ENCODE measurements at places on chromosomes 16 and 17.

GRCh38 chr16:2152695-2153506, 2.7 kb upstream of the TRAF7 start:
- peak; percentile 51 for DNase-seq

DNA sequence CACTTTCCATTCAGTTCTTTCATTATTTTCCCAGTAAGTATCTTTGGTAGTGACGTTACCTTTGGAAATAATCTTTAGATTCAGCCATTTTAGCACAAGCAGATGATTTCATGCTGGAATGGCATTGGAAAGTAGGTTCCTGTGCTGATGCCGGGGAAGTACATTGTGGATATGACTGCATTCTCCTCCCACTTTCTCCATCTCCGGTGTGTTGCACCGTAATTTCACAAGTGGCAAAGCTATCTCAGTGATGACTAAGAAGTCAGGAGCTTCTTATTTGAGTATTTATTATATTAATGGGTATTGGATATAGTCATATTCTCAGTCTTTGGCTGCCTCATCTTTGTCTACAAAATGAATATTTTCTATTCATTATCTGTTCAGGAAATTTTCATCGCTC, 69.8 kb downstream of the MRTFB start:
- no peak for DNase-seq

GRCh38 chr17:49691086-49691676, 13.3 kb upstream of the SPOP start:
- no peak for DNase-seq

DNA sequence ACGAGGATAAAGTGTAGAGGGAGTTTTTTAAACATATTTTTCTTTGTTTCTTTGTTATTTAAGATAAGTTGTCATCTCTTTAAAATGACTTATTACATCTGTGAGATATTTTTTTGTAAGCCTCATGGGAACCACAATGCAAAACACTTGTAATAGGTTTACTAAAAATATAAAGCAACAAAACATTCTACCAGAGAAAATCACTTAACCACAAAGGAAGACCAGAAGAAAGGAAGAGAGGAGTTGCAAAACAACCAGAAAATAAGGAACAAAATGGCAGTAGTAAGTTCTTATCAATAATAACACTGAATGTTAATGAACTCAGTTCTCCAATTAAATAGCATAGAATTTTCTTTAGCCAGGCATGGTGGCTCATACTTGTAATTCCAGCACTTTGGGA, 22.9 kb downstream of the DHRS7B start:
- no peak for DNase-seq

GRCh38 chr16:51569203-51569931, 418.3 kb upstream of the SALL1 start:
- DNase-seq = no peak

GRCh38 chr16:51132490-51133115, 18.5 kb downstream of the SALL1 start:
- DNase-seq = no peak

GRCh38 chr16:51592535-51593300, 441.6 kb upstream of the SALL1 start:
- no peak for DNase-seq

DNA sequence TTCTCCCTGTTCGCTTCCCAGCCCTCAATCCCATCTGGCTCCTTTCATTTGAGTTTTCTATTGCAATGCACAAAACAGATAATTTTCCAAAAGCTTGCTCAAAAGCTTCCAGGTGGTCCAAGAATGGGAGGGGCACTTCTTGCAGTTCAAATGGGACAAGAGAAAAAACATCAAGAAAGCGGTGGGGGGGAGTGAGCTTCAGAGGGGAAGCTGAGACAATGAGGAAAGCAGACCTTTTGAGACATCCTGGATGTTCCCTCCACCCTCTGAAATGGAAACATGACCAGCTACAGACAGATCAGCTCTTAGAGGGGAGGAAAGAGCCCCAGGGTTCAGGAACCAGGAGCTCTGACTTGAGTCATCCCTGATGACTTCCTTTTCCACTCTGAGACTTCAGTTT, 368.2 kb downstream of the SLC39A11 start:
- no peak for DNase-seq

GRCh38 chr16:31528523-31529107, 915 bp downstream of the AHSP start:
- DNase-seq = no peak

GRCh38 chr16:51111759-51112158, 39.3 kb downstream of the SALL1 start:
- DNase-seq = no peak

GRCh38 chr17:55664287-55664686, 58.4 kb downstream of the TMEM100 start:
- no peak for DNase-seq

- no peak for DNase-seq
Measured at GRCh38 chr17:18353541-18353940, 9.8 kb downstream of the SHMT1 start.

DNA sequence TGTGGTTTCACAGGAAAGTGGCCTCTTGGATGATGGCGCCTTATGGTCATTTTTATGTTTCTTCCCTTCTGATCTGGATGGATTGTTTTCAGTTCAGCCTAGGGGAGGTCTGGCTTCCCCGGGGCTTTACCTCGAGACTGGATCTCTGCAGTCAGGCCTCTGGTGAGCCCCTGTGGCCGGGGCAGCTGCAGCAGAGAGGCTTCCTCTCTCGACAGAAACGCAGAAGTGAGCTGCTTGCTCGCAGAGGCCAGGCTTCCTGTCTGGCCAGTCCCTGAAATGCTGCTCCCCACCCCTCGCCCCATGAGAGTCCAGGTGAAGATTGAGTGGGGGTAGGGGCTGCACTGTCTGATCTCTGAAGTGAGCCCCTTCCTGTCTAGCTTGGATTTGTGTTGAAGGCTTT, 44.0 kb downstream of the PLCG2 start:
- DNase-seq = no peak

DNA sequence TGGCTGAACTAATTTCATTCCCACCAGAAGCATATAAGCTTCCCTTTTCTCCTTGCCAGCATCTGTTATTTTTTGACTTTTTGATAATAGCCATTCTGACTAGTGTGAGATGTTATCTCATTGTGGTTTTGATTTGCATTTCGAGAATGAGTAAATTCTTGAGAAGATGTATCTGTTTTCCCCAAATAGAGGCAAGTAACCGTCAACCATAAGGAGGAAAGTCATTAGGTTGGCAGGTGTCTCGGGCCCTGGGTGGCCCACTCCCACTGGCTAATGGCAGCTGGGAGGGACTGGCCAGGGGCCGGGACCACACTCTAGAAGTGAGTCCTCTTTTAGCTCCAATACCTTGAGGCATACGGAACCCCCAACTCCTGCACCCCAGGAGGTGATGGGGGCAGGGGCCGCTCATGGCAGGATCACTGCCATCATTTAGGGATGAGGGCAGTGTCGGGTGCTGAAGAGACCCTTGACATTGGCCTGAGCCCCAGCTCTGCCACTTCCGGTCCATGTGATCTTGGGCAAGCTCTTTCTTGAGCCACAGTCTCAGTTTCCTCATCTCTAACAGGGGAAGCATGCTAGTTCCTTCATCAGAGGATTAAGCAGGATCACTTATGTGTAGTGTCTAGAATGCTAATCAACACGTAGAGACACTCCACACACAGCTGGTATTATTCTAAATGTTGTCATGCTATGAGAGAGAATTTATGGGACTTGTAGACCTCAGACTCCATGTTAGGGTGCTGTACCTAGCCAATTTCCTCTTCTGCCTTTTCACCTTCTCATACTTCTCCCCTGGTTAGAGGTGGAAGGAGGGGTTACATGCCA, 44.3 kb downstream of the RGS9 start:
- DNase-seq = no peak

- DNase-seq = no peak
Measured at GRCh38 chr17:80588702-80589383, 44.2 kb downstream of the RPTOR start.

DNA sequence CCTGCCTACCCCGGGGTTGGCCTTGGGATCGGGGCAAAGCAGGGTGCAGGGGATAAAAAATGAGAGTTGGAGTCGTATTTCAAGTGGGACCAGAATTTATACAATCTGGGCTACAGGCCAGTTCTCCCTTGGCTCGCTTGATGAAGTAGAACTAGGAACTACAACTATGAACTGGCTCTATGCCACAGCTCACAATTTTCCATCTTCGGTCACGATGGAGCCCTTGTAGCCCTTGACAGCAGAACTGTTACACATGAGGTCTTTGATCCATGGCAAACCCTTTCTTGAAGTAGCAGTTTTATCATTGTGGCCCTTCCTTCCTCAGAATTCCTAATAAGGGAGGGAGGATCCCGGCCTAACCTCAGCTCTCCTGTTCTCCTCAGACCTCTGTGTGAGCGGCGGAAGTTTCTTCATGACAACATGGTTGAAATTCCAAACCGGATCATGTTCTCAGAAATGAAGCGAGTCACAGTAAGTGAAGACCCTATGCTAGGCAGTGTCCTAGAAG, 17.1 kb downstream of the LIG3 start:
- DNase-seq = no peak

DNA sequence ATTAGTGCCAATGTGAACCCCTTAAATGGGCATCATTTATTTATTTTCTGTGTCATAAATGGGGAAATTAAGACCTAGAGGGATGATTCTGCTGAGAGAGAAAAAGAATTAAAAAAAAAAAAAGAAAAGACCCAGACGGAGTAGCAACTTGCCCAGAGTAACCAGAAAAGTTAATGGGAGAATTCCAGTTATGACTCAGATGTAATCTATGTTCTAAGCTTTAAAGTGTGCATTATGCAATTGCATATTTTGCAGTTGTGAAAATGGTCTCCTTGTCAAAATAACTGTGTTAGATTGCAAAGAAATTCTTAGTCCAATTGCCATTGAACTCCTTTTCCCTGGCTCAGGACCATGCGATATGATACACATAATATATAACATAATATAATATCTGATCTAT, 38.6 kb upstream of the TBX2 start:
- no peak for DNase-seq

- DNase-seq = no peak
Measured at GRCh38 chr17:61395983-61396585, 3.6 kb upstream of the TBX2 start.

GRCh38 chr17:65402513-65403496, 158.6 kb downstream of the AXIN2 start:
- DNase-seq = no peak

- DNase-seq = no peak
Measured at GRCh38 chr16:3607634-3608033, 3.8 kb downstream of the SLX4 start.

- DNase-seq = no peak
Measured at GRCh38 chr16:67256701-67257230, 8.0 kb downstream of the SLC9A5 start.

GRCh38 chr17:979212-979538, 401 bp downstream of the NXN start:
- DNase-seq = no peak

- no peak for DNase-seq
Measured at GRCh38 chr16:24203675-24204074, 52.5 kb upstream of the CACNG3 start.

GRCh38 chr16:85046931-85047866, 19.6 kb downstream of the KIAA0513 start:
- DNase-seq = no peak

DNA sequence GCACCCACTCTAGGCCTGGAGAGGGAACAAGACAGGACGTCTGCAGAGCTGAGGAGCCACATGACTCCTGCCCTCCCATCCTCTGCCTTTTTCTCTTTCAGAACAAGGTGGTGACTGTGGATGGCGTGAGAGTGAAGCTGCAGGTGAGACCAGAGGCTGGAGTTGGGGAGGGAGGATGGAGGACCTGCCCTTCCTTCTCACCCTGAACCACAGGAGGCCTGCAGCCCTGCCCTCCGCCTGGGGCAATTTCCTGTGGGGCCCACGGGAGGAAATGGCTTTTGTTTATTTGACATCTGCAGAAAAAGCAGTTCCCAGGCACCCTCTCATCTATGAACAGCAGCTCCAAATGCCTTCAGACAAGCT, 5.1 kb downstream of the RAB37 start:
- no peak for DNase-seq

DNA sequence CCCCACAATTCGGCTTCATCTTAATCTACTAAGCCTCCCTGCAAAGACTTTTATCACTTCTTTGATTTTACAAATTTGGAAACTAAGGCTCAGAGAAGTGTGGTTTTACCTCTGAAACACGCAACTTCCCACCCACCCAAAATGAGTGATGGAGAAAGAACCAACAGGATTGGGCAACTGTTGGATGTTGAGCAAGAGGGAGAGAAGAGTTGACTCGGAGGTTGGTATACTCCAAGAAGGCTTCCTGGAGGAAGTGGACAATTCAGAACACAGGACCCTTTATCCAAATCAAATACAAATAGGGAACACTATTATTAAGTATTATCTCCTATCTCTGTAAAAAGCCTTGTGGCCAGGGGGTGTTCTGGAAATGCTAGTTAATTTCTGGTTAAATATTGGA, 323.0 kb downstream of the C16orf95 start:
- no peak for DNase-seq

DNA sequence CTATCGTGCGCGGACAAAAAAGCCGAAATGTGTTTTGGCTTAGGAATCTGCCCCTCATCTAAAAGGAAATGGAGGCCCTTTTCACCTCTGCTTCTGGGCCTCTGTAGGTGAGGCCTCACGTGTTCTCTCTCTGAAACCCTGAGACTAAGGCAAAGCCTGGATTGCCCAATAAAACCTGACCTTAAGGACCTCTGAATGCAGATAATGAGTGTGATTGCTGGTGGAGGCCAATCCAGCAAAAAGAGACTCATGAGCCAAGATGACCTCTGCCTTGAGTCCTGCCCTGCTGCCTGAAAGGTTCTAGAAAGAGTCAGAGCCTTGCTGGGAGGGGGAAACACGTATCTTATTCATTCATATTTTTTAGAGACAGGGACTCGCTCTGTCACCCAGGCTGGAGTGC, 44.5 kb upstream of the ABR start:
- DNase-seq = no peak
